Endothelial cell of umbilical vein (primary cell): ENCODE measurements at places on chromosomes 3 and 15. TPM values are rescaled to one million over a fixed set of nuclear protein-coding genes. Genes with fewer than 3 reads are reported as not detected.

DNA sequence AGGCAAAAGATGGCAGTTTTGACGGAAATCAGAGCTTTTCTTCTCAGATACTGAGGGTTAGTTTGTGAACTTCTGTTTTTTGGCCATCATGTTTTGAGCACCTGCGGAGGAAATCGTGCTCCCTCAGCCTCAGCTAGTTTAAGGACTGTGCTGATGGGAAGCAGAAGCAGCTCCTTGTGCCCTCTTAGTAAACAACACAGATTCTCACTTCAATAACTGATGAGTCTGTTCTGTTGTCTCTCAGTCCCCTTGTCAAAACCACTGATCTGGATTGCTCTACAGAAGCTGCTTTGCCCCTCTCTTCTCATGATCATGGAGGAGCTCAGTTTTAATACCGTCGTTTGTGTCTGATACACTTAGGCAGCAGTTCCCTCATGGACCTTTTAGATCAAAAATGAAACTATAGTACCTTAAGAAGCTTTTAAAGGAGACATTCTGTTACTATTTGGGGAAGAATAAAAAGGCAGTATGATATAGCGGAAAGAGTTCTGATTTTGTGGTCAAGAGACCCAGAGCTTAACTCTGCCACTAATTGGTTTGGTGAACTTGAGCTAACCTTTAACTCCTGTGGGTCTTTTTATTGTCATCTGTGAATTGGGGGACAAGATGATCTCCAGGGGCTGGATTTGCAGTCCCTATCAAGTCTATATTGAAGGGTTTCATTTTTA, 152.6 kb downstream of the BBX start:
- no peak for DNase-seq

ITGA11 gene
- 0.83 and 1.0 TPM in 2 replicates for polyA plus RNA-seq

GMPS gene
- 15.0 and 18.7 TPM in 2 replicates for polyA plus RNA-seq

CCDC9B gene
- 4.8 and 7.6 TPM in 2 replicates for polyA plus RNA-seq

GOLGA8G gene
- polyA plus RNA-seq, result not detected in 2 replicates

GRCh38 chr3:156862338-156862737, 36.2 kb downstream of the LEKR1 start:
- no peak for DNase-seq

A4GNT gene
- polyA plus RNA-seq, result not detected in 2 replicates

CPNE9 gene
- polyA plus RNA-seq, result not detected in 2 replicates

GOLGA8M gene
- 0.26 and 0.30 TPM in 2 replicates for polyA plus RNA-seq

HRH1 gene
- 21.2 and 23.4 TPM in 2 replicates for polyA plus RNA-seq

GRCh38 chr15:84659904-84660781, 2.1 kb upstream of the NMB start:
- no peak for DNase-seq

- DNase-seq, result no peak
Observed at GRCh38 chr3:73385568-73385967, 239.2 kb downstream of the PDZRN3 start.

VEPH1 gene
- 36.7 and 42.9 TPM in 2 replicates for polyA plus RNA-seq

DAPK2 gene
- polyA plus RNA-seq, result 2.8 and 2.9 TPM in 2 replicates

DNA sequence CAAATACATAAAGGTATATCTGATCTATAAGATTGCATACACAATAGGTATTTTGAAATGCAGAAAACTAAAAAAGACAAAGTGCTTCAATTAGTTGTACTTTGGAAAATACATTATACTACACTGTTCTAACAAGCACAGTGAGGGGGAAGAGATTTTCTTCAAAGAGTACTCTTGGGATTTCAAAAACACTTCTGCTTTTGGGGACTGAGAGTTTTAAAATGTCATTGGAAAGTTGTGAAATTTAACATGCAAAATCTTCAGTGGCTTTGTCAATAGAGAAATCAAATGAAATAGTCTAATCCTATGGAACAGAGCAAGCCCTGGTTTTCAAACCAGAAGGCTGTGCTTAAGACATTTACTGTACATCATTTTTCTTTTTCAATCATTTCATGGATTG, 322.2 kb upstream of the SEMA6D start:
- DNase-seq, result no peak

EIF4E3 gene
- 1.1 and 1.3 TPM in 2 replicates for polyA plus RNA-seq

DNA sequence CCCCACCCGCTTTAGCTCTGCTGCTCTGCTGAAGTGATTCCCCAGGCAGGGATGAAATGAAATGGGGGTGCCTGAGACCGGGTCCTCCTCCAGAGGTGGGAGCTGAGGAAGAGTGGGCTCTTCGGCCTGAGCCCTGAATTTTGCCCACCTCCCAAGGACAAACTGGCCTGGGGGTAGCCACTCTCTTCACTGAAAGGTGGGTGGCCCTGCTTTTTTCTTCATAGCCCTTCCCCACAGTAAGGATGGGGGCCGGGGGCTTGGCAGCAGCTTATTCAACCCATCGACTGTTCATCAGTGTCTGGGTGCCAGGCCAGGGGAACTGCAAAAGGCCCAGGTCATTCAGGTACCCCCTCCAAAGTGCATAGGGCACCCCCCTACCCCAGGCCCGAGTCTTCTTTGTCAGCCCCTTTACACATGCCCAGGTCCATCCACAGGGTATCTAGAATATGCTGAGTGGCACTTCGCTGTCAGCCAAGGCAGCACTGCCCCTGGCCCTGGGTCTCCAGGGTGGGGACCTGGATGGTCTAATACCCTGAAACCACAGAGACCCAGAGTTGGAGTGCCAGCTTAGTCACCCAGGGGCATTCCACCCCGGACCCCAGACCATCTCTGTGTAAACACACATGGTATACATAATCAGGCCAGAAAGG, 7.9 kb downstream of the SCN5A start:
- no peak for DNase-seq

IL17RE gene
- polyA plus RNA-seq, result 1.3 and 1.6 TPM in 2 replicates

DNA sequence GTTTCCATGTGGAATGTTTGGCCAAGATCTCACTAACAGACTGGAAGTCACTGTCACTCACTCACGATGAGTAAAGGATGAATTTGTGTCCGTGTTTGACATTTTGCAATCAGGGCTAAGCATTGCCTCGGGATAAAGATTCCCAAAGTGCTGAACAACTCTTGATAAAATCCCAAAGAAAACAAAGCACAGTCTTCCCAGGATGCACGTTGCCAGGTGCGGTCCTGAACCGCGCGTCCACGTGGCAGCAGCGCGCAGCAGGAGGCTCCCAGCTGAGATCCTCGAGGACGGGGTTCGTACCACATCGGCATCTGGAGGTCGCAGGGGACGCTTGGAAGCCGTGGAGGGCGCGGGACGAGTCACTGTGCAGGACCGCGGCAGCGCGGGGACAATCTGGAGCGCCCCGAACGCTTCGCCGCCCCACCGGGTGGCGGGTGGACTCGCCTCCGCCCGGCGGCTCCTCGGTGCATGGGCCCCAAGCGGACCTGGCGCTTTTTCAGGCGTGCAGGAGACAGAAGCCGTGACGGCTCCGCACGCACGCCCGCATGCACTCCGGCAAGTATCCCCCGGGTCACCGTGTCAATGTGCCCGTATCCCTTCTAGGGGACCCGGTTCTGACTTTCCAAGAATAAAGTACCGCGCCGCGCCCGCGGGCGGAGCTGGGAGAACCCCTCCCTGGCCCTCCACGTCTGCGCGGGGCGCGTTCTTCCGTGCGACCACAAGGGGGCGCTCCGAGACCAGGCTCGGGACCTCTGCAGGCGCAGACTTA, 17.7 kb downstream of the CPN2 start:
- peak; percentile 83 for DNase-seq

DNA sequence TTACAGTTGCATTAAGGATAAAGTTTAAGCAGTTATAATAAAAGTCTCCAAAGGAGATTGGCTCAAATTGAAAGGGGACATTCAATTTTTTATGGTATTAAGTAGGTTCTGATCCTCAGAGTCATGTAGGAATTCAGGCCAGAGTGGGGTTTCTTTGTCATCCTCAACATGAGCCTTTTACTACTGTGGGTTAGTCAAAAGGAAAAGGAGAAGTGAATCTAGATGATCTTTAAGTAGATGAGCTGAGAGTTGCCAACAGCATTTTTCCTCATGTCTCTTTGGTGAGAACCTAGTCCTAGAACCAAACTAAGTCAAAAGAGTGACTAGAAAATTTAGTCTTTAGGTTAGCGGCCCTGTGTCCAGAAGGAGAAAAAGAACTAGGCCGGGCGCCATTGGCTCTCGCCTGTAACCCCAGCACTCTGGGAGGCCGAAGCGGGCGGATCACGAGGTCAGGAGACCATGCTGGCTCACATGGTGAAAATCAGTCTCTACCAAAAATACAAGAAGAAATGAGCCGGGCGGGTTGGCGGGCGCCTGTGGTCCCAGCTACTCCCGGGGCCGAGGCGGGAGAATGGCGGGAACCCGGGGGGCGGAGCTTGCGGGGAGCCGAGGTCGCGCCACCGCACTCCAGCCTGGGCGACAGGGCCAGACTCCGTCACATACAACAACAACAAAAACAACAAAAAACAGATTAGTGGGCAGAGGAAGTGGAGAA, 4.2 kb upstream of the CHL1 start:
- no peak for DNase-seq

GRCh38 chr3:70889162-70890019, 577.0 kb upstream of the MDFIC2 start:
- DNase-seq, result no peak

DNA sequence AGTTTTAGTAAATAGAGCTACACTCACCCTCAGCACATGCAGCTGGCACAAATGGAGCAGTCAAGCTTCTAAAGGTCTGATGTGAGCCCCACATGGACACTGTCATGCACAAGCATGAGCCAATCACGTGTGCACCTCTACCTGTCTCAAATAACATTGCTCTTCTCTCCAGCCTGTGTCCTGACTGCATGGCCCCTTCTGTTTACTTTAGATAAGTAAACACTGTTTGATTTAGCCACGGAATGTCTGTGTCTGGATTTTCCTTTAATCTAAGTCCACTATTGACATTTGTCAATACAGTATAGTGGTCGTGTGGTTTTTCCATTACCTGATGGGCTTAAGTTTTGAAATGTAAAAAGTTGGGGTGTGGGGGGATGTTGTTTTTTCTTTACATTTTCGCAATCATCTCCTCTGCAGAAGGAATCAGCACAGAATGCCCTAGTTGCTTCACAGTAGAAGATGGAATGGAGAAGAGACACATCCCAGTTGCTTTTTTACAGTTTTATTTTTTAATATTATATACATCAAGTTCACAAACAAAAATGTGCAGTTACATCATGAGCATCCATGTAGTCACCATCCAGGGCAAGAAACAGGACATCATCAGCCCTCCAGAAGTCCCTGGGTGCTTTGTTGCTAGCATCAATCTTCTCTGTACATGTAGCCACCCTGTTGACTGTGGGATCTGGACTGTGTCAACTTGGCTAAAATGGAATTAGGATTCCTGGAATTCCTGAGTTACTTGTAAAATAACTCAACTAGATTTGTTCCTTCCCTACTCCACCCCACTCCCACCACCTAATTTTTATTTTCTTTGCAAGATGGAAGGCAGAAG, 146.1 kb downstream of the UACA start:
- DNase-seq, result no peak

DNA sequence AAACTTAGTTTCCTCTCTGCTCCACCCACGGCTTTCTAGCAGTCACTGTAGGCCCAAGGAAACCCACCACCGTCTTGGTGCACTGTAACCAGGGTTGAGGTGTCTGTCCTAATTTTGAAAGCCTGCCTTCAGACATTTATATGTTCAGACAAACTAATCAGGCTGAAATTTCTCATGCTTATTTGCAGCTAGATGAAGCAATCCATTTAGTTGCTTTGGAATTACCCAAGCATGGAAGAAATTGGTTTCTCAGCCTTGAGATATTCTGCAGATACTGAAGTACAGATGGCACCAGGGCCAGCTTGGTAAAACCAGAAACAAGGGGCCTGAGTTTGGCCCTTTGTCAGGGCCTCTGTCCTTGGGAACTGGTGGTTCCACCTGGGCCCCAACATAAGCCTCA, 105.4 kb downstream of the CACNA1D start:
- no peak for DNase-seq

DLEC1 gene
- not detected in 2 replicates for polyA plus RNA-seq

- no peak for DNase-seq
Observed at GRCh38 chr3:195005759-195006510, 265.0 kb downstream of the XXYLT1 start.

DNA sequence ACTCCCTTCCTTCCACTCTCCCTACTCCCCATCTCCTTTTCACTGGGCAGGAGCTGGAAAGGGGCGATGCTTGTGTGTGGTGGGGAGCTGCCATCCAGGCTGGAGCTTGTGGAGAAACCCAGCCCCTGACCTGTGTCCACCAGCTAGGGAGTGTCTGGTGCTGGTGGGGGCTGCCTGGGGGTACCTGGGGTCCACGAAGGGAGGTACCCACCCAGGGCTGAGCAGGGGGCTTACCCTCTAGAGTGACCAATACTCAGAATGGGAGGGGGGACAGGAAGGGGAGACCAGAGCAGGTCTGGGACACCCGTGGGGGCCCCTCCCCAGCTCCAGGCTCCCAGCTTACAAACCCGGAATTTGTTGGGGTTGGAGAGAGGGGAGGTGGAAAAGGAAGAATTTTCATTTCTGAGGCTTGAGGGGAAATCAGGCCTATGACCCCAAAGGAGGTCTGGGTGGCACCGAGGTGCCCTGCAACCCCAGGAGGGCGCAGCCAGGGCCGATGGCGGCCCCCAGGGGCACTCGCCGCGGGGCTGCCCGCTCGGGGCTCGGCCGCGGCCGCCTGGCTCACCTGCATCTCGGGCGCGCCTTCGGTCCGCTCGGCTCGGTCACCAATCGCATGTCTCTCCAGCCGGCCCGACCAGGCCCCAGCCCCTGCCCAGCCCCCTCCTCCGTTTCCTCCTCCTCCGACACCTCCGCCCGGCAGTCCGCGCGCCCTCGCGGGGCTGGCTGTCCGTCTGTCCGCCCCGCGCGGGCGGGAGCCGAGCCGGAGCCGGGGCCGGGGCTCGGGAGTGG, 773 bp downstream of the LINGO1 start:
- DNase-seq, result no peak

DNA sequence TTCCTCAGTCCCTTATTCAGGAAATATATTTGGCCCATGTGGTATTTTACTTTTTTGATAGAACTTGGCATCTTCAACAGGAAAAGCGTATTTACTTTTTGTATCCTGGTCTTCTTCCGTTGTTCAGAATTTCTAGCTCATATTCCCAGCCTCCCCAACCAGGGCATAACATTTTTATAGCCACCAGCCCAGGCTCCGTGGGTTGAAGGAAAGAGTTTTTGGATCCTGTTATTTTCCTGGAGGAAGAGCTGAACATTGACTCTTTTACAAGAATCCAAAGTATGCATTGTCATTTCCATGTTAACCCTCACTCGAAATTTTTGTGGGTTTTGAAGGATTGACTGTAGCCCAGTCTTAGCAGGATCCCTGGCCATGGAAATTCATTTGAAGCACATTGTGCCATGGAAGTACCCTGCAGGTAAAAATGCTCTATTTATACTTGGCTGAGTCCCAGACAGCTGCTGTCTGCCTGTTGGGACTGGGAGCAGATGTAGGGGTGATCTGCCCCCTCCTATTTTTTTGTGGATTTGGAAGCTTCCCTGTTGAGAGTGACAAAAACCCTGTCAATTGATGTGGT, 98.8 kb downstream of the AKAP13 start:
- DNase-seq, result peak; percentile 79

AADAC gene
- 0.32 and 0.62 TPM in 2 replicates for polyA plus RNA-seq

DNA sequence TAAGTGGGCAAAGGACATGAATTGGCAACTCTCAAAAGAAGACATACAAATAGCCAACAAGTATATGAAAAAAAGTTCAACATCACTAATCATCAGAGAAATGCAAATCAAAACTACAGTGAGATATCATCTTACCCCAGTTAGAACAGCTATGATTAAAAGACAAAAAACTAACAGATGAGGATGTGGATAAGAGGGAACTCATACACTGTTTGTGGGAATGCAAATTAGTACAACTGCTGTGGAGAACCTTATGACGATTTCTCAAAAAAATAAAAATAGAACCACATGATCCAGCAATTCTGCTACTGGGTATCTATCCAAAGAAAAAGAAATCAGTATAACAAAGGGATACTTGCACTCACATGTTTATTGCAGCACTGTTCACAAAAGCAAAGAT, 28.6 kb downstream of the NEK10 start:
- DNase-seq, result no peak
